ENCODE measurements at places on chromosomes 12 and 14.

- no peak for DNase-seq
Measured at GRCh38 chr14:91405724-91406435, 11.7 kb downstream of the CCDC88C start.

DNA sequence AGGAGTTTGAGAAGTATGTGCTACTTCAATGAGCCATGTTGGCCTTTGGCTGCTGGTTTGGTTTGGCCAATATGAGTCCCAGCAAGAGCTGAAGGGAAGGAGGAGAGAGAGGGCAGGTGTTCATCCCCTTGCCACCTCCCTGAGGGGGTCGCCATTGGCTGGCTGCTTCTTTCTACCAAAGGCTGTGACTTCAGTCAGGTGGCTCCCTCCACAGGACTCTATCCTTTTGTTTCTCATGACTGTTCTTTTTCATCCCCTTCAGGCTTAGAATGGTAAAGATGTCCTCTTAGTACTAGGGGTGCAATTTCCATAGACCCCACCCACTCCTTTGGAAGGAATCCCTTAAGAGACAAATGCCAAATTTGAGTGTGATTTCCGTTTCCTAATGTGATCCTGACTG, 31.2 kb upstream of the OTOGL start:
- no peak for DNase-seq

DNA sequence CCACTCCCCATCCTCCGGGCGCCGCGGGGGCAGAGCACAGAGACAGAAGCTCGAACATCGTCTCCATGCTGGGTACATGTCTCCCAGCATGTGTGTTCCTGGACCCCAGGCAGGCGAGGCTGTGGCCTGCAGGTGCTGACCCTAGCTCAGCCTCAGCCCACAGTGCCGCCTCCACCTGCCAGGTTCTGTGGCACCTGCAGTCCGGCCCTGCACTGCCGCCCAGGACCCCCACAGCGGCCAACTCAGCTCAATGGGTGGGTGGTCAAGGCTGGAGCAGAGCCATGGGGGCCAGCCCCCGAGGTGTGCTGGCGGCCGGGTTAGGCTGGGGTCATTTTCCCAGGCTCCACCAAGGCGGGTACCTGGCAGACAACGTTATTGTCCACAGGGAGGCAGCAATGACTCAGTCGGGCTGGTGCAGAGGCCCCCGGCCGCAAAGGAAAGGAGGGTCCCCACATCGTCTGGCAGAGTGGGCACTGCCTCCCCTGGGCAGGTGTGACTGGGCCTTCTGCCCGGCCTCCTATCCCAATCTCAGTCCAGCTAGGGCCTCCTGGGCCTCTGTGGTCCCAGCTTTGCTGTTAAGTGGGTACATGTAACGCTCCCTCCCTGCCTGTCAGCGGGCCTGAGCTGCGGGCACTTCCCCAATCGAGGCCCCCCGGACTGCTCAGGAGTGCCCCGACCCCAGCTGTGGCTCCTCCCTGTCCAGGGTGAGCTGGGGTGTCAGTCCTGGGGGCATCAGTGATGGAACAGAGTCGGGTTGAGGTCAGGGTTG, 20.2 kb upstream of the NUDT14 start:
- DNase-seq: no peak

DNA sequence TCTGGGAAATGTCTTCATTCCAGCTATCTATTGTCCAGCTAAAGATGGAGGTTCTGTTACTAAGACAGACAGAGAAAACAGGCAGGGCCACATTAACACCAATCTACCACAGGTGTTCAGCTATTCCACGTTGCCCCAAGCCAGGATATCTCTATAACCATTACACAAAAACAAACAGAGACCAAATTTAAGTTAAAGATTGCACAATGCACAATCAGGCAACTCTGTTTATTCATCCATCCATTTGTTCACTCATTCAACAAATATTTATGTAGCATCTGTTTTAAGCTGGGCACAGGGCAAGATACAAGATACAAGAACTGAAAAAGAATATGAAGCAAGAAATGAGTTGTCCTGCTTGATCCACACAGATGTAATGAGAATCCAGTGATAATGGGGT, 629.0 kb downstream of the MED13L start:
- DNase-seq: no peak

- no peak for DNase-seq
Measured at GRCh38 chr14:30195941-30196340, 268.3 kb upstream of the PRKD1 start.

All from left colon (tissue), 2 donors.